ENCODE measurements at places on chromosomes 5 and 9. TPM values are rescaled to one million over a fixed set of nuclear protein-coding genes. Genes with fewer than 3 reads are reported as not detected.

Gene PCDHAC1
- 8.7 TPM for total RNA-seq

Gene MARCOL
- total RNA-seq: not detected

Gene ADAMTS16
- total RNA-seq: 4.6 TPM

Gene ADGRD2
- total RNA-seq: 1.2 TPM

Gene TPM2
- total RNA-seq: 225 TPM

Gene CDC20B
- total RNA-seq: 0.18 TPM

Gene IL31RA
- not detected for total RNA-seq

Gene CCNI2
- 0.57 TPM for total RNA-seq

GRCh38 chr5:146475906-146476305 is 28.8 kb downstream of the TCERG1 start:
- H3K4me1 ChIP-seq: no peaks in the 10 kb centered on the region
- no peak for DNase-seq
- H3K36me3 ChIP-seq: peaks cover 24% of the 10 kb centered on the region
- H3K4me3 ChIP-seq: no peak overlapping the region
- no peaks in the 10 kb centered on the region for H3K27me3 ChIP-seq

DNA sequence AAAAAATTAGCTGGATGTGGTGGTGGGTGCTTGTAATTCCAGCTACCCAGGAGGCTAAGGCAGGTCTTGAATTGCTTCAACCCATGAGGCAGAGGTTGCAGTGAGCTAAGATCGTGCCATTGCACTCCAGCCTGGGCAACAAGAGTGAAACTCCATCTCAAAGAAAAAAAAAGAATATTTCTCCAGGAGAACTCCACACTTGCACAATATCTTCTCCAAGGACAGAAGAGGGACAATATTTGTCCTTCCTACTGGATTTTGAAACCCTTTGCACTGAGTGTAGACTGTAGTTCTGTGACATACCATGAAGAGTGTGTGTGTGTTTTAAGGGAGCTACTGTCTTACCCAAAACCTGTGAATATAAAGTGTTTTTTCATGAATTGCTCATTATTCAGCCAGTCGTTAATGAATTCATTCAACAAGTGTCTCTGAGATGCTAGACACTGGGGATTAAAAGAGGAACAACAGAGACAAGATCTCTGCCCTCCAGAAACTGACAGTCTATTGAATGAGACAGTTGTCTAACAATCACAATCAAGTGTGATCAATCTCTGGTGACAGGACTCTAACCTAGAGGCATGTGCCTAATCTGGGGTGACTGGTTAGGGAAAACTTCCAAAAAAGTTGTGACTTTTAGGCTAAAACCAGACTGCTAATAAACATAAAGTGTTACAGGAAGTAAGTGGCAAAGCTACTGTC is 9.8 kb upstream of the UBE2D2 start:
- H3K36me3 ChIP-seq: peaks cover 9% of the 10 kb centered on the region
- no peak overlapping the region for H3K27ac ChIP-seq
- H3K4me1 ChIP-seq: no peaks in the 10 kb centered on the region
- H3K4me3 ChIP-seq: no peak overlapping the region

- no peaks in the 10 kb centered on the region for H3K27me3 ChIP-seq
- H3K27ac ChIP-seq: no peak overlapping the region
- H3K4me3 ChIP-seq: no peak overlapping the region
These were observed 153.3 kb upstream of the SPRY4 start for GRCh38 chr5:142478113-142478512.

- no peaks in the 10 kb centered on the region for H3K36me3 ChIP-seq
- no peak overlapping the region for H3K4me3 ChIP-seq
- no peak for DNase-seq
- H3K27ac ChIP-seq: no peak overlapping the region
- no peaks in the 10 kb centered on the region for H3K4me1 ChIP-seq
These were observed 117.9 kb downstream of the HCN1 start for GRCh38 chr5:45578270-45578669.

All from H9 (cell line).